ENCODE measurements at places on chromosomes 3 and 15.

GRCh38 chr15:78322243-78322642 is 17.9 kb upstream of the CRABP1 start:
- DNase-seq, result no peak

DNA sequence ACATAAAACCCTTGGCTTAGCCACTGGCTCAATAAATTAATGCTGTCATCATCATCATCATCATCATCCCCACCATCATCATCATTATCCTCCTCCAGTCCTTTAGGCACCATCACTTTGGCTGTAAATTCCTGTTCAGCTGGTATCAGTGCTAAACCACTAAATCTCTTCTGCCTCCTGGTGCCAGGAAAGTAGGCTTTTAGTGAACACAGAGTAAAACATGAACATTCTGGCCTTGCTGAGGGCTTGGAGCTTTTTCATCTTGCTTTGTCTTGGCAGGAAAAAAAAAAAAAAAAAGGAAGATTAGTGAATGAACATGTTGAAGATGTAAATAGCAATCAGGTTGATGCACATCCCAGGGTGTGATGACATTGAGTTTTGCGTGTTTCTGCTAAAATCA is 67.3 kb upstream of the EIF1B start:
- no peak for DNase-seq

GRCh38 chr15:52014616-52015015 is 4.4 kb upstream of the MAPK6 start:
- no peak for DNase-seq

DNA sequence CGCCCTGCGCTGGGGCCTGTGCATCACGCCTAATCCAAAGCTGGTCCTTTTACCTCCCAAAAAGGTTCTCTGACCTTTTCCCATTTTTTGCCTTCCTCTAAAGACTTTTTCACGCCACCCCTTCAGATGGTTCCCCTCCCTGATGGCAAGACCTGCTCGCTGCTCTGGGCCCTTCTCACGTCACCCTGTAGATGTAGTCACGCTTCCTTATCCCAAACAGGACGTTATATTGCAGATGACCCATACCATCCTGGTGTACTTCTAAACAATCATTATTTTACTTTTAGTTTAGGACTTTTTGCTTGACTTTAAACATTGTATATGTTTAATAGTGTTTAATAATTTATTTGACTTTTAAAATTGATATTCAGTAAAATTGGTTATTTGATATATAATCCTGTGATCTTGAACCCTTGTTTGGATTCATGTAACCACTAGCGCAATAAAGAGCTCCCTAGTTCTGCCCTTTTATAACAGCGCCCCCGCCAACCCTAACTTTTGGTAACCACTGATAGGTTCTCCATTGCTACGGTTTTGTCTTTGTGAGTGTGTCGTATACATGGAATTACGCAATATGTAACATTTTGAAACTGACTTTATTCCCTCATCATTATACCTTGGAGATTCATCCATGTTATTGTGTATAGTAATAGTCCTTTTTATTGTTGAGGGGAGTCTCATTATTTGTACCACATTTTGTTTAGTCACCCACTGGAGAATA is 159.0 kb upstream of the CHRNA7 start:
- DNase-seq, result no peak

GRCh38 chr15:76802411-76802810 is 102.7 kb downstream of the SCAPER start:
- no peak for DNase-seq

DNA sequence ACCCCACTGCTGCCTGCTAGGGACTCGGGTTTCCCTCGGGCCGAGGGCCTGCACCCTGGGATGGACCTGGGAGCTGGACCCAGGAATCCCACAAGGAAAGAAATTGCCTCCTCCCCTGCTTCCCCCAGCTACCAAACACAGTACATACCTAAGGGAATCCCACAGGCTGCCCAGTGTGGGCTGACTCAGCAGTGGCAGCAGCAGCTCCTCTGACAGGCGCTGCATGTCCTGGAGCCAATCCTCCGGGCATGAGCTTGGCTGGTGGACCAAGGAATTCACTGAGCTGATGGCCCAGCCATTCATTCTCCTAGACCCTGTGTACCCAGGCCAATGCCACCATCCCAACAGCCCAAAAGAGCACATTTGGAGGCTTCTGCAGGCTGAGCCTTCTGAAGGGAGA is 9.5 kb upstream of the LTK start:
- DNase-seq, result no peak

Measured in D341Med (cell line).